ENCODE measurements at places on chromosomes 5 and 9. TPM values are rescaled to one million over a fixed set of nuclear protein-coding genes. Genes with fewer than 3 reads are reported as not detected.

LTC4S gene
- not detected for total RNA-seq

TLR4 gene
- total RNA-seq = 11.0 TPM

F12 gene
- total RNA-seq = 3.6 TPM

CTSV gene
- total RNA-seq = 8.1 TPM

MSMP gene
- not detected for total RNA-seq

BTNL3 gene
- total RNA-seq = not detected

CA9 gene
- total RNA-seq = 2.4 TPM

RFX3 gene
- 2.0 TPM for total RNA-seq

PCDHAC1 gene
- not detected for total RNA-seq

PLEKHG4B gene
- total RNA-seq = 0.38 TPM

CCNB1 gene
- total RNA-seq = 400 TPM

SOHLH1 gene
- not detected for total RNA-seq

SPINK4 gene
- not detected for total RNA-seq

FAM169A gene
- total RNA-seq = 2.4 TPM

SLC46A2 gene
- not detected for total RNA-seq

BASP1 gene
- 164 TPM for total RNA-seq

IFNK gene
- not detected for total RNA-seq

PCDHB16 gene
- 12.2 TPM for total RNA-seq

CCDC171 gene
- 1.7 TPM for total RNA-seq

HAVCR1 gene
- not detected for total RNA-seq

APBA1 gene
- total RNA-seq = 3.1 TPM

PCA3 gene
- 0.29 TPM for total RNA-seq

CORO2A gene
- 0.11 TPM for total RNA-seq

UNC5A gene
- 0.06 TPM for total RNA-seq

LNPEP gene
- 29.5 TPM for total RNA-seq

AHRR gene
- 43.2 TPM for total RNA-seq

GDNF gene
- 0.40 TPM for total RNA-seq

SEMA5A gene
- total RNA-seq = 11.4 TPM

RAD50 gene
- total RNA-seq = 27.0 TPM

OTULINL gene
- 0.58 TPM for total RNA-seq

LPAR1 gene
- total RNA-seq = 47.5 TPM

KIAA0825 gene
- total RNA-seq = 3.1 TPM

NR4A3 gene
- 0.19 TPM for total RNA-seq

PCDHGB2 gene
- 12.5 TPM for total RNA-seq

PCDHGA4 gene
- 4.4 TPM for total RNA-seq

NEUROG1 gene
- total RNA-seq = not detected

CCIN gene
- 1.2 TPM for total RNA-seq

SPATA31D4 gene
- not detected for total RNA-seq

OLFM1 gene
- not detected for total RNA-seq

NKD2 gene
- not detected for total RNA-seq

FBN2 gene
- 27.4 TPM for total RNA-seq

PARP8 gene
- 6.3 TPM for total RNA-seq

LCN15 gene
- not detected for total RNA-seq
